ENCODE measurements at places on chromosomes 7 and 10.

DNA sequence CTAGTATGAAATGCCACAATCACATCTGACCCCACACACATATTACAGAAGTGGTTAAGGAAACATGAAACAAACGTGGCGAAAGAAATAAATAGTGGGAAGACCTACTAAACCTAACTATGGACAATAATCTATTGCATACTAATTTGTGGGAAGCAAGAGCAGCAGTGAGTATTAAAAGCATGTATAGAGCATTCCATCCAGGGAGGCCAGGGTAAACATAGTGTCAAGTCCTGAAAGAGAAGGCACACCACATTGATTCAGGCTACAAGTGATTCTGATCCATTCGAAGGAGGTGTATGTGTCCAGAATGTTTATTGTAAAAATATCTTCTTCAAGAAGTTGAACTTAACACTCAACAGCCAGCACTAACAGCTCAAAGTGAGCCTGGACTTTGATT is 29.2 kb downstream of the CACNA2D1 start:
- no peak for DNase-seq

DNA sequence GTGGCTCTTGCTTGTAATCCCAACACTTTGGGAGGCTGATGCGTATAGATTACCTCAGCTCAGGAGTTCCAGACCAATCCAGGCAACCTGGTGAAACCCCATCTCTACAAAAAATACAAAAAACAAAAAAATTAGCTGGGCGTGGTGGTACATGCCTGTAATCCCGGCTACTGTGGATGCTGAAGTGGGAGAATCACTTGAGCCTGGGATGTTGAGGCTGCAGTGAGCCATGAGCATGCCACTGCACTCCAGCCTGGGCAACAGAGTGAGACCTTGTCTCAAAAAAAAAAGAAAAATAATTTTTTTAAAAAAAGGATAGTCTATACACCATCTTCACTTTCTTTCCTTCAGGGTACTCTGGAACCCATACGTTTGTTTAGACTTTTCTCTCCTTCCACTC is 6.2 kb downstream of the REEP3 start:
- no peak for DNase-seq

DNA sequence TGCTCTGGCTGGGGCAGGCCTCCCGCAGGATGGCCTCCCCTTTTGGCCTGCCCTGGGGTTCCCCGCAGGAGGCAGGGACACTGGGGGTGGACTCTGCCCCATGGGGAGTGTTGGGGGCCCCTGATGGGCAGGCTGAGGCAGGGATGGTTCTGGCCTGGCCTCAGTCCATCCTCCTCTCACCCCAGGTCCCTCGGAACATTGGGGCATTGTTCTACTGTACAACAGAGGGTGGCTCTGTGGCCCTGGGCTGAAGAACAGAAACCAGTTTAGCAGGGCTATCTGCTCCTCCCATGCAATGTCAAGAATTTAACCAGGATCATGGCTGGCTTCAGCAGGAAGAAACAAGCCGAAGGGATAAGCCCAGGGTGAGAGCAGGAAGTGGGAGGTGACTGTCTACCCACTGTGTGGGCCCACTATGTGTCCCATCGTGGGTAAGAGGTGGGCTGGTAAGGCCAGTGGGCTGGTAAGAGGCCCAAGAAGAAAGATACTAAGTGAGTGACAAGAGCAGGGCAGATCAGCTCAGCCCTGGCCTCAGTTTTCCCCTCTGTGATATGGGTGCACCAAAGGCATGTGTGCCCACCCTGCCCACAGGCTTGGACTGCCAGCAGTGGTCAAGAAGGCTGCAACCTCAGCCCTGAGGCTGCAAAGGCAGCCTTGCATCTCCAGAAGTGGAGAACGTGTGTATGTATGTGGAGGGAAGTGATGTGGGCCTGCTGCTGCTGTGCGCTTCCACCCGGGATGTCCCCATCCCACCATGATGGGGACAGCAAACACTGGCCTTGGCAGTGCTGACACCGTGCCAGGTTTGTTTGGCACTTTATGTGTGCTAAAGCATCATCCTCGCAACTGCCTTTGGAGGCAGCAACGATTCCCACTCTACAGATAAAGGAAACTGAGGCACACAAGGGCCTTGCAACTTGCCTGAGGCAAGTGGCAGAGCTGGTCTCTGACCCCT is 138.9 kb downstream of the SH3PXD2A start:
- no peak for DNase-seq

DNA sequence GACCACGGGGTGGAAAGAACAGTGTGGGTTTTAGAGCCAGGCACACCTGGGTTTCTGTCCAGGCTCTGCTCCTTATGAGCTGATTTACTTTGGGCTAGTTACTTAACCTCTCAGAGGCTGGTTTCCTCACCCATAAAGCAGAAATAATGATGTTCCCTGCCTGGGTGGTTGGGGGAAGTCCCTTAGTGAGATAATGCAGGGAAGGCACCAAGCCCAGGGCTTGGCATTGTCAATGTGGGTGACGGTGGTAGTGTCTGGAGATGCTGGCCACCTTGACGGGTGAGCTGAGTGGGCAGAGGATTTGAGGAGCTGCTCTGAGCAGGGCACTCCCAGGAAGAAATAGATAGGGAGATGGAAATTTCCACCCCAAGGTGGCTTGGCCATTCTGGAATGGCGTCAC is 65.2 kb downstream of the SH2D4B start:
- no peak for DNase-seq

DNA sequence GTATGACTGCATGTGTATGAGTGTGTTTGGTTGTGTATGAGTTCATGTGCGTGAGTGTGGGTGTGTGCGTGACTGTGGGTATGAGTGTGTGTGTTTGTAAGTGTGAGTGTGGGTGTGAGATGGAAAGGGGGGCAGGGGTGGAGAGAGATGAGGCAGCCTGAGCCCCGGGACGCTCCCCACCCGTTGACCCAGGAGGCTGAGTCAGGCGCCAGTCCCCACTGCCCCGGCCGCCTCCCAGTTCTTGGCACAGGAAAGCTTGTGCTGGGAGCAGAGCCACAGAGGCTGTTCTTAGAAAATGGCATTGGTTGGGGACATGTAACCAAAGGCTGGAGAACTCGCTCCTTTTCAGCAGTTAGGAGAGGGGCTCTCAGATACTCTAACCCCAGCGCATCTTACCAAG is 27.8 kb upstream of the NUB1 start:
- no peak for DNase-seq

GRCh38 chr10:49560526-49560925 is 21.6 kb upstream of the ERCC6 start:
- DNase-seq: no peak

DNA sequence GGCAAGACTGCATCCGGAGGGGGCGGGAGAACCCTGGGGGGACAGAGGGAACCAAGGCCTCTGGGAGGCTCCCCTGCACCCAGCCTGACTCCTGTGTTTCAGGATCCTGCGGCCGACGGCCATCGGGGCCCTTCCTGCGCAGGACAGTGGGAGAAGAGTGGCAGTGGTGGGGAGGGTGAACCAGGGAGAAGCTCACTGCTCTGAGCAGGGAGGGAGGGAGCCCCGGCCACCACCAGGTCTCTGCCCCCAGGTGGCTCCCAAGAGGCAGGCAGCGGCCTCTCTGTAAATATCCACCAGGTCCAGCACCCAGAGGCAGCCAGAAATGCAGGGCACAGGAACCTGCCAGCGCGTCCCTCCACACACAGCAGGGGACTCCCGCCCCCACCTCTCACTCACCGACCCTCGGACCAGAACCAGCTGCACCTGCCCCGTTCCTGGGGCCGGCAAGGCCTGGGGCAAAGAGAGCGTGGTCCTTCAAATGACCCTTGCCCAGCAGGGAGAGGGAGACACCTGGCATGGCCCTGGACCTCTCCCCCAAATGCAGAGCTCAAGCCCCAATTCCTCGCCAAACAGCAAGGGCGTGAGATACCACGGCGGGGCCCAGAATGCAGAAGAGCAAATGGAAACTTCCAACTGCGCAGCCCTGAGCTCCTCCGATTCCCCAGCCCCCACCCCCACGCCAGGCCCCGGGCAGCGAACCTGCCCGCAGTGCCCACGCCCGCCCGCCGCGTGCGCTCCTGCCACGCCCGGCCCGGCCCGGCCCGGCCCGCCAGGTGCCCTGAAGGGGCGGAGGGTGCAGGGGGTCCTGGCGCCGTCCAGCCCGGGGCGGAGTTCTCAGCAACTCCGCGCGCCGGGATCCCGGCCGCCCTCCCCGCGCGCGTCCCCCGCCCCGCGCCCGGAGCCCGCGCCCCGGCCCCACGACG is 805 bp downstream of the RASGEF1A start:
- DNase-seq: no peak

DNA sequence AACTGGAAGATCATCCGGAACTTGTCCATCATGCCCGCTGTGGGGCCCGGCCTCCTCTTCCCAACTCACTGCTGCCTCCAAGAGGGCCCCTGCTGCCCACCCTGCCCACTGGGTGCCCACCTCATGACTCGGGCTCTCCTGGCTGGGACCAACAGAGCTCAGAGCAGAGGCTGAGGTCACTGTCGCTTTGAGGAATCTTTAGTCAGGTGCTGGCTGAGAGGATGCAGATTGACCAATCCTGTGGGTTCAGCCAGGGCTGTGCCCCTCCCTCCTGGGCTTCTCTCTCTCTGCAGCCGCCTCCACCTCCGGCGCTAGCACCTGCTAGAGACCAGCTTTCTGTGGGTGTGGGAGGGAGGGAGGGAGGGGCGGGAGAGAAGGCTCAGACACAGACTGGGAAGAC is at the start of gene CALHM1:
CALHM1 (minus strand) TSS at position 181 of the 400 bp plus-strand sequence; CDS start at position 32, 149 bp downstream.
- no peak for DNase-seq

DNA sequence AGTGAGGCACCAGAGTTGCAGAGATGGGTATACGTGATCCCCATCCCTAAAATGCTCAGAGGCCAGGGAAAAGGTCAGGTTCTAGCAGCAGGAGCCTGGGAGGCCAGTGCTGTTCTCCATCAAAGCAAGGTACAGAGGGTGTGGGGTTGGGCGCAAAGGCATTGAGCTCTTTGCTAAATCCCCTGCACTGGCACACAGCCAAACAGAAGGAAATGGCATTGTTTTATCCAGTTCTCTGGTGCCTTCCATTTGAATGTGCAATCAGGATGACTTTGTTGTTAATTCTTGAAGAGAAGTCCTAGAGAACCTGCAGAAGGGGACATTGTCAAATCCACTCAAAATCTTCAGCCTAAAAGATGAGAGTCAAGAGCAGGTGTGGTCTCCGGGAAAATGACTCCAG is 111.3 kb upstream of the CHST15 start:
- no peak for DNase-seq

DNA sequence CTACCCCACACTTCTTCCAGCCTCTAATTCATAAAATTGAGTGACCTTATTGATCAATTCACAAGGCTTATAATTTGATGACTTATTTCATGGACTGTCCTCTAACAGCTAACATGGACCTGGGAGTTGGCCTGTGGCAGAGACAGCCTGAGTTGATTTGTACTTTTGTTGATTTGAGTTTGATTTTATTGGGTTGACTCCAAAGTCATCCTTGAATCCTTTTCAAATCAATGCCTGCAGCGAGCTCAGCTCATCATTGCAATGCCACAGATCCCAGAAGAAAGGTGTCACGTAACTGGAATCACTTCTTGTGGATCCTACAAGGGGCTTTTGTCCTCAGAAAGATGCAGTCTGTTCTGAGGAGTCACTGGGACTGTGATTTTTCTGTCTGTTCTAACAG is 138.0 kb downstream of the CAMK1D start:
- DNase-seq: no peak

DNA sequence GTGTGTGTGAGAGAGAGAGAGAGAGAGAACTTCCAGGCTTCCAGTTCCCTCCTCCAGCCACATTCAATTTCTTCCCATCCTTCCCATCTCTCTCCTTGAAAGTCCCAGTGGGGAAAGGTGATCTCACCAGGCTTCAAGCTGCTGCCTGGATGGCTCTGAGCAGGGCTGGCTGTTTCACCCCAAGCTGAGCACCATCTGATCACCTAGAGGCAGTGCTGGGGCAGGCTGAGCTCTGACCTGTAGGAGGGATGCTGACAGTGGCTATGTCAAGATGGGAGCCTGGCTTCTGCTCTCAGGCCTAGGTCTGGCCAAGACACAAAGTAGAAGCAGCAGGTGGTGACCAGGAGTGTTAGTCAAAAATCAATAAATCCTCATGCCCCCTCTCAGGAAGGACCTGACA is 370.8 kb downstream of the PLXNA4 start:
- DNase-seq: no peak

Measured in caudate nucleus (tissue), 63 donors.